ENCODE measurements at places on chromosomes 16 and 17.

- DNase-seq, result no peak
Observed at GRCh38 chr16:81469710-81470535, 25.3 kb downstream of the CMIP start.

DNA sequence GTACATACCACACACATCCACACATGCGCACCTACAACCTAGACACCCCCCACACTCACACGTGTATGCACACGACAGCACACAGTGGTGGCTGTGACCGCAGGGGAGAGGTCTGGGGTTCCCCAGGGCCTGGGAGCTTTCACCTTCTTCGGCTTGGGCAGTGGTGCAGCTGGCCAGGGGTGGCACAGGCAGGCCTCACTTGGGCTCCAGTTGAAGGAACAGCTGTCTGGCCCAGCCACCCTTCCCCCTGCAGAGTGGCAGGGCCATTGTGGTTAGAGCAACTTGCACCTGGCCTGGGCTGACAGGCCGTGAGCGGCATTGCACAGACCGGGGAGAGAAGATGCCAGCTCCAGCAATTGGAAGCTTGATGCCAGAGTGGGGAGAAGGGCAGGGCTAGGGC lies 114.5 kb upstream of the GSE1 start:
- no peak for DNase-seq

- no peak for DNase-seq
Observed at GRCh38 chr17:80872501-80873306, 118.9 kb upstream of the CHMP6 start.

DNA sequence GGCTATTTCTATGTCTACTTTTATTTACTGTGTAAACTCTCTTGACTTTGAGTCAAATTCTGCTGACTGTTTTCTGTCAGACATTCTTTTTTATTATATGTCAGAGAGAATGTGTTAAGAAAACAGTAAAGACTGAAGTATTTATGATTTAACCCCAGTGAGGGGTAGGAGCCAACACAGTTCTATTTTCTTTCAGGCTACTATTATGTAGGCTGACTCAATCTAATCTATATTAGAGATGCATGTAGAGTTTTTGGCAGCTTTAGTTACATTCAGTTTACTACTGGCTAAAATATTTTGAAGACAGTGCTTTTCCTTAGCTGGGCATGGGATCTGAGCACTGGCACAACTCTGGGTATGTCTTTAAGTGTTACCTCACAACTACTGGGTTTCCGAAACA lies 1108.0 kb downstream of the CDH11 start:
- no peak for DNase-seq

DNA sequence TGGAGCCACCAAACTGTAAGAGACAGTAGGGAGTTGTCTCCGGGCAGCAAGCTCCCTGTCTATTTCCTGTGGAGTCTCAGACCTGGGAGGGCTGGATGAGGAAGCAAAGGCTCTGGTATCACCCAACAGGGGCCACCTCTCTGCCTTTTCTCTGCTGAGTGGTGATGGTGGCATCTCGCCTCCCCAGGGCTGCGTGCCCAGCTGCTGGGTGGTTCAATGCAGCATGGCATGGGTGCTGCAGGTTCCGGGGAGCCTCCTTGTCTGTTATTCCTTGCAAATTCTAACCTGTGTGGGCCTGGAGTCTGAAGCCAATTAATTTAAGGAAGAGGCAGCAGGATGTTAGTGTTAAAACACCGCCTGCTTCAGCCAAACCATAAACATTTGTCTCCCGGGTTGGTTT lies 78.2 kb downstream of the CCDC182 start:
- DNase-seq, result no peak

- DNase-seq, result no peak
Observed at GRCh38 chr17:6479622-6480302, 35.5 kb downstream of the PIMREG start.

DNA sequence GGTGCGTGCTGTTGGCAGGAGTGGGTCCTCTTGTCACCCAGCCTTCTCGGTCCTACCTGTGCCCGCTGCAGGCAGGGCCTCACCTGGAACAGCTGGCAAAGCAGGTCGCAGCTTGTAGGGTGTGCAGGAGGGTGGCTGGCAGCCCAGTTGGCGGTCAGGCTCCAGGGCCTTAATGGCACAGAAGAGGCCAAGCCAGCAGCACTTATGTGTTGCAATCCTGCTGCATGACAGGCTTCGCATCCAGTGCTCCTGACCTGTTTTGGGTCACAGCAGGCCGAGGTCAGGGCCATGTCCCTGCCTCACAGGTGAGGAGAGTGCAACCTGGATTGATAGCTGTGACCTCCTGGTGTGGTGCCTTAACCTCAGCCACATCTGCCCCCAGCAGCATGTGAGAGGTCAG lies 31.9 kb downstream of the ZC3H18 start:
- no peak for DNase-seq

DNA sequence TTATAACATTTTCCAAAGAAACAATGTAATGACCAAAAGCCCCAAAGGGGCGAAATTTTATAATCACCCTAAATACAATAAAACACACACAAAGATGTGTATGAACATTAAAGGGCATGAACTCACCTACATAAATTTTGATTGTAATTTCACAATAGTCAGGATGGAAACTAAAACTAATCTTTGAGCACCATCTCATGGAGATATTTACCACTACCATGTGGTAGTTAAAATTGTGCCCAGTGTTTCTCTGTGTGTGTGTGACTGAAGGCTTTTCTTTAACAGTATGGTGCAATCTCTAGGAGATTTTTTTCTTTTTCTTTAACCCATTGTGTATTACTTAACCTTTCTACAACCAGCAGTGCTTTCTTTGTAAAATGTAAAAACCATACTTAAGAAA lies 19.7 kb upstream of the MEIOC start:
- no peak for DNase-seq

GRCh38 chr17:28937044-28937729 lies 14.1 kb downstream of the PHF12 start:
- DNase-seq, result no peak
